ENCODE measurements at places on chromosomes 2 and 18.

DNA sequence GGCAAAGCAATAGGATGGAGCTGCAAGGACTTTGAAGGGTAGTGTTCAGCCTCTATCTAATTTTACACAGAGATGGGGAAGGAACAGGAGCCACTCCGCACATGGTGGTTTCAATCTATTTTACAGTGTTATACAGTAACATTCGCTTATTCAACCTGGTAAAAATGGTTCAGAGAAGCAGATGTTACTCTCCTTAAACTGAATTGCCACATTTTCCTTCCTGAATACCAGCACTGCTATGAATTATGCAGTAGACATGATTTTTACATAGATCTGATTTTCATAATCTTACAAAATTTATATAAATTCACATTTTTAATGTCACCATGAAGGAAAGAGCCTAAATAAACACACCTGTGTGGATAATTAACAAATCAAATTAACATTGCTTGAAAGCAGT lies 85.0 kb downstream of the ITGA4 start:
- no peak for DNase-seq

- DNase-seq, result peak; percentile 31
Observed at GRCh38 chr2:199019898-199020507, 437.7 kb downstream of the SATB2 start.

GRCh38 chr2:199734011-199734410 lies 117.0 kb downstream of the FTCDNL1 start:
- no peak for DNase-seq

DNA sequence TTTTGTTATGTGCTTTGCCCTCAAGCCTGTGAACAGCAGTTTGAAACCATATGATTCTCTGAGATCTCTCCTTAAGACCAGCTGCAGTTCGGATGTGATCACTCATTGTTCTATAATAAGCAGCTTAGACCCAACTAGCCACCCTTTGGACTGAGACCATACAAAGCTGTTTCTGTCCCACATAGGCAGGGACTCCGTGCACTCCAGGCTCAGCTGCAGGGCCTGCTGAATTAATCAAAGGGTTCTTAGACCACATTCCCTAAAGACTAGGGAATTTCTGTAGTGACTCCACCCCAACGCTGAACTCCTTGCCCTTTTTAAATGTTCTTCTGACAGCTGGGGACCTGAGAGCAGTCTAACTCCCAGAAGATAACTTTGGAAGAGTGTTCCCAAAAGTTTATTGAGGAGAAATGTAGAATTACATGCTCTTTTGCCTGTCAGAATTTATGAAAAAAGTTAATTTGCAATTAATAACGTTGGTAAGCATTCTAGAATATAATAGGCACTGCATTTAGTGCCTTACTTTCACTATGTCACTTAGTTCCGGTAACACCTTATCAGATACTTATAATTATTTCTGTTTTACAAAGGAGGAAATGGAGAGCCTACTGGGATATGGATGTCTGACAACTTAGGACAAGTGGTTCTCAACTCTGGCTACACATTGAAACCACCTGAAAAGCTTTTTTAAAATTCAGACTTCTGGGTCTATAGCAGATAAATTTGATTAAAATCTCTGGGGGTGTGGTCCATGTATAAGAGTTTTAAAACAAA lies 42.3 kb downstream of the GULP1 start:
- no peak for DNase-seq

- no peak for DNase-seq
Observed at GRCh38 chr2:235614900-235615712, 121.3 kb downstream of the AGAP1 start.
